ENCODE measurements at places on chromosomes 2 and 18. TPM values are rescaled to one million over a fixed set of nuclear protein-coding genes. Genes with fewer than 3 reads are reported as not detected.

The SLC5A7 gene
- not detected for total RNA-seq

The DYNAP gene
- not detected for total RNA-seq

The REG3A gene
- not detected for total RNA-seq

The CERKL gene
- total RNA-seq = not detected

The CHRNG gene
- total RNA-seq = not detected

The MYO7B gene
- 0.06 TPM for total RNA-seq

The CNGA3 gene
- not detected for total RNA-seq

The TMEM178A gene
- not detected for total RNA-seq

The GPR55 gene
- total RNA-seq = not detected

The IFIH1 gene
- total RNA-seq = 8.4 TPM

The CBLN2 gene
- not detected for total RNA-seq

The GALNT5 gene
- total RNA-seq = under 0.01 TPM

The MAP3K19 gene
- total RNA-seq = not detected

The OTOS gene
- not detected for total RNA-seq

The TEKT4 gene
- total RNA-seq = not detected

The SLC16A14 gene
- total RNA-seq = 0.06 TPM

The BMP10 gene
- not detected for total RNA-seq

The TMEM198 gene
- not detected for total RNA-seq

The LINC00305 gene
- not detected for total RNA-seq

The PTPRM gene
- total RNA-seq = 118 TPM

The FARP2 gene
- total RNA-seq = 17.8 TPM

The CENPA gene
- 6.7 TPM for total RNA-seq

The NCK2 gene
- 93.1 TPM for total RNA-seq

The TTLL4 gene
- total RNA-seq = 4.4 TPM

The ZC3H8 gene
- total RNA-seq = 10.9 TPM

The APLF gene
- 8.1 TPM for total RNA-seq

The LRRC30 gene
- total RNA-seq = not detected

The KCNG3 gene
- total RNA-seq = not detected

Data from bladder microvascular endothelial cell (primary cell).